Amniotic stem cell (primary cell): ENCODE measurements at places on chromosomes 3 and 15.

GRCh38 chr3:99855900-99856299 lies 38.2 kb downstream of the CMSS1 start:
- DNase-seq = no peak

GRCh38 chr3:154022606-154023005 lies 98.6 kb upstream of the ARHGEF26 start:
- no peak for DNase-seq

DNA sequence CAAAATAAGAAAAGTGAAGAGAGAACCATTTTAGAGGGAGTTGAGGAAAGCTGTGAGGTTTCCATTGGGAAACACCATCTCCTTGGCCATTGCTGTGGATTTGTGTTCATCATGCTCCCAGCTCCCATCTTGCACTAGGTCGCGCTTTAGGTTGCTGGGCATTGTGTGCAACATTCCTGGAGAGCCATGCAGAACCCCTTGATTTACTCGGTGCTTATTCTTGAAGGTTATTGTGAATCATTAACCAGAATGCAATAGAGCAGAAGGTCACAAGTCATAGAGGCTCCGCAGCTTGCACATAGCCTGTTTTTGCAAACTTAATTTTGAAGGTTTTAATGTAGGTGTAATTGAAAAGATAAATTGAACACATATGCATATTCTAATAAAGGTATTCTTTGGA lies 239.2 kb upstream of the IL12A start:
- no peak for DNase-seq

- no peak for DNase-seq
These were observed 96.0 kb upstream of the MYZAP start for GRCh38 chr15:57495554-57496165.

- no peak for DNase-seq
These were observed 849 bp upstream of the HDAC11 start for GRCh38 chr3:13479332-13479581.

- no peak for DNase-seq
These were observed 20.4 kb downstream of the STARD5 start for GRCh38 chr15:81303244-81304225.

DNA sequence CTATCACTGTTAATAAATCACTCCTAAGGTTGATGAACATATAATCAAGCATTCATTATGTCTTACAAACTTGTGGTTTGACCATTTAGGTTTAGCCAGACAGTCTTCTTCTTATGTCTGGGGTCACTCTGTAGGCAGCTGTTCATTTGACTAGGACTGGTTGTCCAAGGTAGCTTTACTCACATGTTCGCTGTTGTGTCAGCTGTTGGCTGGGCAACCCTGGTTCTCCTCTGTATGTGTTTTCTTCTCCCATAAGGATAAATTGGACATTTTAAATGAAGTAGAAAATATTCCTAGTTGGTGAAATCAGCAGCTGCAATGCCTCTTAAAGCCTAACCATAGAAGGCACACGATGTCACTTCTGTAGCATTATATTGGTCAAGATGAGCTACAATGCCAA lies 635.1 kb downstream of the EPHA3 start:
- no peak for DNase-seq

- DNase-seq = no peak
These were observed 32.1 kb upstream of the XCR1 start for GRCh38 chr3:46059432-46059831.

- no peak for DNase-seq
These were observed 126.9 kb upstream of the CNTN4 start for GRCh38 chr3:1971780-1972179.

GRCh38 chr3:135155228-135155627 lies 360.2 kb downstream of the EPHB1 start:
- no peak for DNase-seq

GRCh38 chr15:77984446-77984861 lies 93.1 kb downstream of the TBC1D2B start:
- no peak for DNase-seq

GRCh38 chr3:37556789-37557301 lies 304.8 kb upstream of the CTDSPL start:
- no peak for DNase-seq

- DNase-seq = no peak
These were observed 23.6 kb upstream of the BCL2A1 start for GRCh38 chr15:79994615-79995014.

DNA sequence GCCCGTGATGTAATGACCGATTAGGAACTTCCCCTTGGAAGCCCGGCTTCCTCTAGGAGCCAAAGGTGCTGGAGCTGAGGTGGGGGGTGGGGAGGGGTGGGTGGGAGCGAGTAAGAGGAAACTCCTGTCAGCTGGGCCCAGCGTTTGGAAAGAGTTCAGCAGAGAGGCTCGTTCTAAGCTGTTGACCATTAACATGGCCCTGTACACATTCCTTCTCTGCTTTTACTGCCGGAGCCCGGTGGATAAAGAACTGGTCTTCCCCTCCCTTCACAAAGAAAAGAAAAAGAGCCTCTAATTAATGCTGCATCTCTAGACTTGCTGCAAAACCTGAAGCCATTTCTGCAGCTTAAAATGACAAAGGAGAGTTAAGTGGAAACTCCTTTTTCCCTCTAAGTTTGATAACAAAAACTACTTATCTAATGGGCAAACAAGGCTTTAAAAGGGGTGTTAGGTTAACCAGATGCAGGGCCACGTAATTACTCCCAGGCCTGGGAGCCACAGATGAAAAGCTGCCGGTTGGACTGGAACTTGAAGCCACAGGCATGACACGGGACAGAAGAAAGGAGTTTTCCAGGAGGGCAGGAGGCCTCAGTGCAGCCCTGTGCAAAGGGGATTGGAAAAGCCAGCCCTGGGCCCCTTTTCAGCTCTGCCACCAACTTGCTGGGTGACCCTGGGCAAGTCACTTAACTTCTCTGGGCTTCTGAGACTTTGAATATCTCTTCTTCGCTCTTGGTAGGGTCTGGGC lies 71.3 kb downstream of the SMAD6 start:
- DNase-seq = no peak

DNA sequence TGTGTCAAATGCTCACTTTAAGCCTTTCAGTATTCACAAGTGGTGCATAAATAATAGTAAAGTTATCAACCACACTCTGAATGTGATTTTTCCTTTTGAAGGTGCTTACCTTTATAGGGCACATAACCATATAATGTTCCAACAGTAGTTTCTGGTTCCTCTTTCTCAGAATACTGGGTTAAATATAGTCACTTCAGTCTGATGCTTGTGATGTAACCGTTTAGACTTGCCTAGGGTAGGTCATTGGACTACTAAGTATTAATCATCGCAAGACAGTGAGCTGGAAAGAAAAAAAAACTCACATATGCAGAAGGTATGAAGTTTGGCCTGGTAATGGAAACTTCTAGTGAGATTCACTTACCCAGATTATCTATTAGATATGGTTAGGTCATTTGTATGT lies 1.9 kb downstream of the KBTBD8 start:
- DNase-seq = no peak

GRCh38 chr15:43941555-43941954 lies 114.8 kb downstream of the WDR76 start:
- DNase-seq = no peak

GRCh38 chr3:96012939-96013338 lies 801.5 kb upstream of the EPHA6 start:
- DNase-seq = no peak
